ENCODE measurements at places on chromosomes 11 and 22.

DNA sequence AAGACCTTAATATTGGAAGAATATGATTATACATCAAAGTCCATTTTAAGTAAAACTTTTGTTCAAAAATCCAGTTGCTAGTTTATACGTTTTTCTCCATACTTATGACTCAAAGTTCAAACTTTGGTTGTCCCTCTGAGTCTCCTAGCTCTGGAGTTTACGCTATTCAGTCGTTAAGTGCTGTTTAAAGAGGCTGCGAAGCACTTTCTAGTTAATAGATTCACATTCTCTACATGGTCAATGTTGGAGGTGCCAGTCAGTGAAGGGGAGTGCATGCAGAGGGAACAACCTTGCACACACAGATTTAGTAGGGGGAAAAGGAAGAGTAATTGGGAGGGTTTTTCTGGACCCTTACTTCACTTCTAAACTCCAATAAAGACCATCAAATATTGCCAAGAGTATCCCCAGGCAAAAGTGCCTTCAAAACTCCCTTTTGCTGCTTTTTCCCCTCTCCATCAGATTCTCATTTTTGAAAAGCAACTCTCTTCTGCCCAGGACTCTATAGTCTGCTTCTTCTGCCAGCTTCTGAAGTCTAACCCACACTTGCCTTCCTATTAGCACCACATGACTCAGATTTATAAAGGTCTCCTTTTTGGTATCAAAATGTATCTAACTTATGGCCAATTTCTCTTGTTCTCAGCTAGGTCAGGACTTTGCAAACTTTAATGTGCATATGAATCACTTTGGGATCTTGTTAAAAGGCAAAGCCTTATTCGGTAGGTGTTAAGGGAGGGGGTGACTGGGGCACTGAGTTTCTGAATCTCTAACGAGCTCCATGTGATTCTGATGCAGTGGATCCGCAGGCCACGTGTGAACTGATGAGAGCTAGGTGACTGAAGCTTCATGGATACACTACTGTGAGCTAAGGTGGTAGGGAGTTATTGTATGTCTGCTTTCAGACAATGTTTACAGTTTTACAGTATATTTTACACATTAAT, 96.2 kb upstream of the MTMR2 start:
- no peak for DNase-seq

DNA sequence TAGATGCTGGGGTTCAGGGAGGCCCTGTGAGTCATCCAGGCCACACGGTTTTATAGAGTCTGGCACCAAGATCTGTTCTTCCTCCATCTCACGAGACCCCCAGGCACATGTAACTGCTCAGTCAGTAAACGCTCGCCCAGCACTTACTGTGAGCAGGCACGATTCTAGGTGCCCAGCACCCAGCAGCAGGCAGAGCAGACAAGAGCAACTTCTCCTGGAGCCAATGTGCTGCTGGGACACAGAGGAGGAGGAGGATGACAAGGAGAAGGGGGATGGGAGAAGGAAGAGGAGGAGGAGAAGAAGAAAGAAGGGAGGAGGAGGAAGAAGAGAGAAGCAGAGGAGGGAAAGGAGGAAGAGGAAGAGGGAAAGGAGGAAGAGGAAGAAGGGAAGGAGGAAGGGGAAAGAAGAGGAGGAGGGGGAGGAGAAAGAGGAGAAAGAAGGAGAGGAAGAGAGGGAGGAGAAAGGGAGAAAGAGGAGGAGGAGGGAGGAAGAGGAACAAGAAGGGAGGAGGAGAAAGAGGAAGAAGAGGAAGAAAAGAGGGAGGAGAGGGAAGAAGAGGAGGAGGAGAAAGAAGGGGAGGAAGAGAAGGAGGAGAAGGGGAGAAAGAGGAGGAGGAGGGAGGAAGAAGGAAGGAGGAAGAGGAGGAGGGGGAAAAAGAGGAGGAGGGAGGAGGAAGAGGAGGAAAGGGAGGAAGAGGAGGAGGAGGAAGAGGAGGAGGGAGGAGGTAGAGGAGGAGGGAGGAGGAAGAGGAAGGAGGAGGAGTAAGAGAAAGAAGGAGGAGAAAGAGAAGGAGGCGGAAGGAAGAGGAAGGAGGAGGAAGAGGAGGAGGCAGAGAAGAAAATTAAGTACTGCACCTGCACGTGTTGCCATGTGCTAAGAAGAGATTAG, 77.6 kb upstream of the RTL6 start:
- DNase-seq: no peak

- DNase-seq: no peak
Measured at GRCh38 chr11:33530815-33531214, 169.8 kb downstream of the C11orf91 start.

GRCh38 chr11:48041877-48042695, 61.7 kb downstream of the PTPRJ start:
- DNase-seq: peak; percentile 17

DNA sequence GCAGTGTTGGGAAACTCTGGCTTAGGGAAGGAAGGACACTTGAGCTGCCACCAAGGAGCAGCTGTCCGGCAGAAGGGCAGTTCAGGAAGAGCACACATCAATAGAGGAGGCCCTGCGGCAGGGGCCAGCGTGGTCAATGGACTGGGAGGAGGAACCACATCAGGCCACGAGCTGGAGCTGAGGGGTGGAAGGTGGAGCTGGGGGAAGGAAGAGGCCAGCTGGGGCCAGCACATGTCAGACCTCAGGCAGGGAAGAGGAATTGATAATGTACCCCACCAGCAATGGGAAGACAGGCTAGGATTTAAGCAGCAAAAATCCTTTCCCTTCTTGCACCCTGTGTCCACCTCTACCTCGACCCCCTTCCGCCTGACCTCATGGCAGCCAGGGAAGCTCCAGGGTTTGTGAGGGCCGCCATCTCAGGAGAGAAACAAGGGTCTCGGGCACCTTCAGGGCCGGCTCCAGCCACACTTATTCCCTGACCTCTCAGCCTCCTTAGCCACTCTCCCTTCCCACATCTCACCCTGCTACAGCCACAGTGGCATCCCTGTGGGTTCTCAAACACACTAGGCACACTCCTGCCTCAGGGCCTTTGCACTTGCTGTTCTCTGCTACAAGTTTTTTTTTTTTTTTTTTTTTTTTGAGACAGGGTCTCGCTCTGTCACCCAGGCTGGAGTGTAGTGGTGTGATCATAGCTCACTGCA, 157.8 kb upstream of the GRK3 start:
- no peak for DNase-seq

DNA sequence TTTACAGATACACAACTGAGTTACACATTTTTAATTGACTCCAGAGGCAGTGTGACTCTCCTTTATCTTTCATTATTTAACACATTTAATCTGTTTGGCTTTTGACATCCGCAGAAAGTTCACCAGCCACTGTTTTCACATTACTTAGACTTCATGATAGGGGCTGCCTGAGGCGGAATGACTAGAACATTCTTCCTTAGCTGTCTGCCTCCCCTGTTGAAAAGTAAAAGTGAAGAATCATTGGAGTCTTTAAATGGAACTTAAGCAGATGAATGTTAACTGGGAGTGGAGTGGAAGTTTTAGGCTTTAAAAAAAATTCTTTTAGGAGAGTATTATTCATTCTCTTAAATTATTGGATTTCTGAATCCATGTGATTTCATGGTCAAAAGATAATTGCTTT, 229.2 kb upstream of the MTNR1B start:
- DNase-seq: no peak

GRCh38 chr22:50131894-50132293, 38.6 kb upstream of the PANX2 start:
- no peak for DNase-seq

DNA sequence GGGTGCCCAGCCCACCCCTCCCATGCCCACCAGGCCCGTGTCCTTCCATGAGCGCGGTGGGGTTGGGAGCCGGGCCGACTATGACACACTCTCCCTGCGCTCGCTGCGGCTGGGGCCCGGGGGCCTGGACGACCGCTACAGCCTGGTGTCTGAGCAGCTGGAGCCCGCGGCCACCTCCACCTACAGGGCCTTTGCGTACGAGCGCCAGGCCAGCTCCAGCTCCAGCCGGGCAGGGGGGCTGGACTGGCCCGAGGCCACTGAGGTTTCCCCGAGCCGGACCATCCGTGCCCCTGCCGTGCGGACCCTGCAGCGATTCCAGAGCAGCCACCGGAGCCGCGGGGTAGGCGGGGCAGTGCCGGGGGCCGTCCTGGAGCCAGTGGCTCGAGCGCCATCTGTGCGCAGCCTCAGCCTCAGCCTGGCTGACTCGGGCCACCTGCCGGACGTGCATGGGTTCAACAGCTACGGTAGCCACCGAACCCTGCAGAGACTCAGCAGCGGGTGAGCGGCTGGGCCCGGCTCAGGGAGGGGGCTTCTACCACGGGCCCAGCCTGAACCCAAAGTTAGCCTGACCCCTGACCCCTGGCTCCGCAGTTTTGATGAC, 3.0 kb downstream of the PKP3 start:
- DNase-seq: peak; percentile 50

- no peak for DNase-seq
Measured at GRCh38 chr22:40007853-40008710, 13.3 kb downstream of the FAM83F start.

- DNase-seq: no peak
Measured at GRCh38 chr11:84496122-84496521, 1131.0 kb downstream of the DLG2 start.

GRCh38 chr22:20999350-21000206, 2.3 kb downstream of the THAP7 start:
- DNase-seq: no peak

GRCh38 chr11:71284525-71285092, 32.2 kb upstream of the SHANK2 start:
- no peak for DNase-seq

- no peak for DNase-seq
Measured at GRCh38 chr11:74694136-74694930, 36.9 kb downstream of the CHRDL2 start.

DNA sequence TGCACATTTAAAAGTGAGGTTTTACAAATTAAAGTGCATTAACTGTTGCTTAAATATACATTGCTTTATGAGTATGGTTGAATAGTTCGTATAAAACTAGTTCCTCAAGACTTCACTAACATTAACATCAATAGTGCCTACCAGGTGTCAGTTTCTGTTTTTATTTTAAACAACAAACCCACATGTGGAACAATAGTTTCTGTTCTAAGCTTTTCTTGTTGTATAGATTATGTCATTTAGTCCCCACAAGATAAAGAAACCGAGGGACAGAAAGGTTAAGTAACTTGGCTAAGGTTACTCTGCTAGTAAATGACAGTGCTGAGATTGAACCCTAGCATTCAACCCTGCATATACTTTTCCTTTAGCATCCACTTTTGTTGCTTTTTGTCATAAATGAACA, 41.4 kb upstream of the ST14 start:
- no peak for DNase-seq

- DNase-seq: no peak
Measured at GRCh38 chr11:47453365-47453764, 4.4 kb upstream of the RAPSN start.

GRCh38 chr11:77147668-77148321, 19.7 kb downstream of the MYO7A start:
- no peak for DNase-seq

DNA sequence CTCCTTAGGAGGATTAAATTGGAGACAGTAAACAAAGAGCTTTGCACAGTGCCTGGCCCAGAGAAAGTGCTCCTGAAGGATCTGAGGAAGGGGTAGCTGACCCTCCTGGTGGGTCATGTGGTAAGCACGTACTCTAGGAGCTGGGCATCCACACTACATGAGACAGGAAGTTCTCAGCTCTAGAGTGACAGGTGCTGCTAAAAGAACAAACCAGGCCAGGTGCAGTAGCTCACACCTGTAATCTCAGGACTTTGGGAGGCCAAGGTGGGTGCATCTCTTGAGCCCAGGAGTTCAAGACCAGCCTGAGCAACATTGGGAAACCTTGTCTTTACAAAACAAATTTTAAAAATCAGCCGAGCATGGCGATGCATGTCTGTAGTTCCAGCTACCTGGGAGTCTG, 13.1 kb downstream of the SLC43A1 start:
- DNase-seq: no peak

- DNase-seq: no peak
Measured at GRCh38 chr11:1817511-1817910, 17.3 kb upstream of the SYT8 start.

DNA sequence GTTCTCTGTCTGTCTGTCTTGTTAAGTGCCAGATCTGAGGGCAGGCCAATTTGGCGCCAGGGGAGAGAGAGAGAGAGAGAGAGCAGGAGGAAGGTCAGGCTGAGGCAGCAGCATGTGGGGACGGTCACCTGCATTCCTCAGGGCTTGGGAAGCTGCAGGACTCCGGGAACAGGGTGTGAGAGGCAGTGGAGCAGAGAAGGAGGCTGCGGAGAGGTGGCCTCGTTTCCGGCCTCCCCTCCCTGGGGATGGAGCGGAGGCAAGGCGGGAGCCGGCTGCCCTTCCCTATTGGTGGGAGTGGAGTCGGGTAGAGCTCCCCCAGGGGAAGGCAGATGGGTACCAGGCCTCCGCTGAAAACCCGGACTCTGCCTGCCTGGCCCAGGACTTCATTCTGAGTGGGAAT, 9.7 kb downstream of the CLMP start:
- DNase-seq: no peak

- no peak for DNase-seq
Measured at GRCh38 chr22:20792221-20792965, 18.5 kb downstream of the SERPIND1 start.

- peak; percentile 38 for DNase-seq
Measured at GRCh38 chr11:17386331-17387084, 2.0 kb downstream of the KCNJ11 start.

DNA sequence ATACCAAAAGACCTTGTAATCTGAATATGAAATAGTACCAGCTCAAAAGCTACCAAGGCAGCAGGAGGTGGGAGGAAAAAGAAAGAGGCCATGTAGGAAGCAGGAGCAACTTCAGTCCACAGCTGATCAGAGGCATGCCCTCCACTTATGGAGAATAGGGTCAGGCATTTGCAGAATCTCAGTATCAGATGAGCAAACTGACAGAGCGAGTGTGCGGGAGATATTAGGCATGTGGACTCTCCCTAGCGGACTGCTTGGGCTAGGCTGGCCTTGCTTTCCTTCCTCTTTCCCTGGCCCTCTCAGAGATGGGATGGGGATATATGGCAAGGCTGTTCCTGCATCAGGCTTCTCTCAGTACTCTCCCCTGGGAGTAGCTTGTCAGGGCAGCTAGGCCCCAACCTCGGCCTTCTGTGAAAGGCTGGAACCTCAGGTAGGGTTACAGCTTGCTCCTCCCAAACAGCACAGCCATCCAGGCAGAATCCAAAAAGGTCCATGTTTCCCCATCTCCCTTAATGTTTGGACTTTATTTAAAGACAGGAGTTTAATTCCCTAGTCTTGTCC, 37.0 kb downstream of the ETS1 start:
- no peak for DNase-seq

GRCh38 chr11:57776031-57776521, 14.5 kb downstream of the CTNND1 start:
- DNase-seq: no peak

GRCh38 chr11:87368858-87369480, 331.2 kb downstream of the TMEM135 start:
- DNase-seq: peak; percentile 4

GRCh38 chr11:57399221-57399620, 8.8 kb upstream of the PRG2 start:
- DNase-seq: no peak

- DNase-seq: no peak
Measured at GRCh38 chr11:134229126-134229790, 4.8 kb downstream of the VPS26B start.

- no peak for DNase-seq
Measured at GRCh38 chr11:59678118-59678812, 9.4 kb upstream of the PATL1 start.

Measured in NCI-H526 treated with DMSO at 0.1 percent for 48 hours (cell line).